H54 (cell line): ENCODE measurements at places on chromosomes 6 and 20.
A peak's percentile ranks its signal among the peaks of the same experiment; 100 is the strongest.

GRCh38 chr6:109867970-109868358 lies 110.1 kb upstream of the GPR6 start:
- DNase-seq: no peak

GRCh38 chr6:26533532-26533931 lies 4.6 kb upstream of the HMGN4 start:
- no peak for DNase-seq

GRCh38 chr6:87436435-87436834 lies 28.7 kb downstream of the CFAP206 start:
- peak; percentile 25 for DNase-seq

DNA sequence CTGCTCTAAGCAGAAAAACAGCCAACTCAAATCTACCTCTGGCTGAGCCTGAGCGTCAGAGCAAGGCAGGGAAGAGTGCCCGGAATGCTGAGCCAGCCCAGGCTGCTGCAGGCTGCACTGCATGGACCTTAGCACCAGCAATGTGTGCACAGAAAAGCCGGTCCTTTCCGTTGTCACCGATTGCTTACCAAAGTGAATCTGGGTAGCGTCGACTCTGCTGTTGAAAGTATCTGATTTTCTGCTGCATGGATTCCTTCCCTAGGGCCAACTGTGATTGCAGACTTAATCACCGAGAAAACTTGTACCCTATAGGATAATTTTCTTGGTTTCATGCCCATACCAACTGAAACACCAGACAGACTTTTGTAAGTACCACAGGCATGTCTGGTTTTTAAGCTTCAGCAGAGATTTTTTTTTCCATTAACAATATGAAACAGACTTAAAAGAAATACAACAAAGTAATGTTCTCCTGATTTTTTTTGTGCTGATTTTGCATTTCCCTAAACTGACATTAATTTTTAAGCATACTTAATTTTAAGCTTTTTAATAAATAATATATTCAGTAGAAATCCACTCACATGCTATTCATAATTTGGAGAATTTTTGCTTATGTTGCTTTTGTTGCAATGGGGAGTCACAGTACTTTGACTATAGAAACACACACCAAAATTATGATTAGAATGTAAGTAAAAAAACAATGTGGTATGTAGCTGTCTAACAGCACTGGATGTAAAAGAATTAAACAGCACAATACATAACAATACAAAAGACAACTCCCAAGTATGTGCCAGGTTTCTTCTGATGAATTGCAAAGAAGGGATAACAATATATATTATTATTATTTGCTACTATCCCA lies 218.0 kb downstream of the THBS2 start:
- no peak for DNase-seq

DNA sequence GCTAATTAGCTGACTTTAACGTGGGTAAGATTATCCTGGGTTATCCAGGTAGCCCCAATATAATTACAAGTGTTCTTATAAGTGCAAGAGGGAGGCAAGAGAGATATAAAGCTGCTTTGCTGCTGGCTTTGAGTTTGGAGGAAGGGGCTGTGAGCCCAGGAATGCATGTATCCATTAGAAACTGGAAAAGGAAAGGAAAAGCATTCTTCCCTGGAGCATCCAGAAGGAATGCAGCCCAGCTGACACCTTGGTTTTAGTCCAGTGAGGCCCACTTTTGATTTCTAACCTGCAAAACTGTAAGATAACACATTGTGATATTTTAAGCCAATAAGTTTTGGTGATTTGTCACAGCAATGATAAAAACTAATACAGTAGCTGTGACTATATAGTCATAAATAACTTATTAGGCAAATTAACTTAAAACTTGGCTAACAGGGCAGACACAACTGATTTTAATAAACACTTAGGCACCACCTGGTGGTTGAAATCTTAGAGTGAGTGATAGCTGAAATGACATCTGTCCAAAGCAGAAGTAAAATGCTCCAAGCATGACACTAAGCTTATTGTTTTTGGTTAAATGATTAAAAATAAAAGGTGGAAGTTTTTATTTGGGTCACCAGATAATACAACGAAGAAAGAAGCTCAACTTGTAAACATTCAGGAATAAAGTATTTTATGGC lies 35.6 kb downstream of the ADGRF4 start:
- no peak for DNase-seq

DNA sequence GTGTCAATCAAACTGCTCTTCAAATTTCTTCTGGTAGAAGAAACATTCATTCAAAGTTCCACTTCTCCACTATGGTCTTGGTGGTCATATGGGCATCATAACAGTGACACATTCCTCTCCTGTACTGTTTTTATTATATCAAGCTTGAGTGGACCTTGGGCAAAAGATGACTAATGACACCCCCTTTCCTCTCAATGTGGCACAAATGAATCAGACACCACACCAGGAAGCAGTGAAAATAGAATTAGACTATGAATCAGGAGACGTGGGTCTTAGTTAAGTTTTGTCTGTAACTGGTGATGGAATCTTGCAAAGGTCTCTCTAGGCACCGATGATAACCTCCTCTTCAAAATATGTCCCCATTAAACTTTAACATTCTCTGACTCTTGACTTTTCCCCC lies 9.0 kb upstream of the NRSN1 start:
- DNase-seq: no peak

DNA sequence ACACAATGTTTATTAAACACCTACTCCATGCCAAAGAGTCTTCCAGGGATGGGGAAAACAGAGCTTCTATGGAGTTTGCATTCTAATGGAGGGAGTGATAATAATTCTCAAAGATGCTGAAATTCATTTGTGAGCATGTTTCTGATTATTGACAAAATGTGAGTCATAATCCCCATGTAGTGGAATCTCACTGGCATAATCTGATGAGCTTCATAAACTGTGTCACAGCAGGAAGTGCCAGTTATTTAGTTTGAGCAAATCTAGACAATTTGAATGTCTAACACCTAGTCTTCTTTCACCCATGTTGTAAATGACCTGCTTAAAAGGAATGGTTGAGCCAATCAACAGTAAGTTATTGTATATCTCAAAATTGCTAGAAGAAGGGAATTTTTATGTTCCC lies 95.1 kb downstream of the KCNQ5 start:
- DNase-seq: no peak

GRCh38 chr6:139742671-139743070 lies 368.2 kb upstream of the CITED2 start:
- DNase-seq: no peak

DNA sequence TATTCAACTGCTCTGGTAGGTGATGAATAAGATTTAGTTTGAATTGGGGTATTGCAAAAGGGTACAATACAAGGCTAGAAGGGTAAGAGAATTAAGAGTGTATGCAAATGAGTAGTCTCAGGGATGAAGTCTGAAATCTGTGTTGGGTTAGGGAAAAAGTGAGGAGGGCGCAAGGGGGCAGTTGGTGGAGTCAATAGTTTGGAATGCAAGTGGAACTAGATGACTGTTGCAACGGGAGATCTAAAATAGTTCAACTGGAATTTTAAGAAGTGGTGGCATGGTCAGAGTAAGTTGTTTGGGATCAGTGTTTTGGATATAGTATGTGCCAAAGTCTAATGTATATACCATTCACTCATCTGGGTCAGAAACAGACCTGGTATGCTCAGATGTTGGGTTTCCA lies 329.6 kb downstream of the GJA1 start:
- DNase-seq: no peak

DNA sequence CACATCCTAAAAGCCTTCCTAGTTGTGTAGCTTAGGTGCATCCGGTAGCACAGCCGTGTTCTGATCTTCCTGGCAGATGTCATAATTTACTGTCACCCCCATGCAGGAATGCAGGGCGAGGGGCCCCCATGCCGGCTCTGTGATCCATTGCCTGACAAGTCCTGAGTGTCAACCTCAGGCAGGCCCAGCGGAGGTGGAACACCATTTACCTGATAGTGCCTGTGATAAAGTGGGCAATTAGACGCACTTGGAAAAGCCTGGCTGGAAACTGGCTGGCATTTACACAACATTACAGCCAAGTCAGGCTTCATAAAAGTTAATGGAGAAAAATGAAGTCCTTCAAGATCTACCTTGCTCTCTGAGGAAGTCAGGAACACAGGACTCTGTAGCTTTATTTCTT lies 521.4 kb upstream of the JAG1 start:
- DNase-seq: no peak

DNA sequence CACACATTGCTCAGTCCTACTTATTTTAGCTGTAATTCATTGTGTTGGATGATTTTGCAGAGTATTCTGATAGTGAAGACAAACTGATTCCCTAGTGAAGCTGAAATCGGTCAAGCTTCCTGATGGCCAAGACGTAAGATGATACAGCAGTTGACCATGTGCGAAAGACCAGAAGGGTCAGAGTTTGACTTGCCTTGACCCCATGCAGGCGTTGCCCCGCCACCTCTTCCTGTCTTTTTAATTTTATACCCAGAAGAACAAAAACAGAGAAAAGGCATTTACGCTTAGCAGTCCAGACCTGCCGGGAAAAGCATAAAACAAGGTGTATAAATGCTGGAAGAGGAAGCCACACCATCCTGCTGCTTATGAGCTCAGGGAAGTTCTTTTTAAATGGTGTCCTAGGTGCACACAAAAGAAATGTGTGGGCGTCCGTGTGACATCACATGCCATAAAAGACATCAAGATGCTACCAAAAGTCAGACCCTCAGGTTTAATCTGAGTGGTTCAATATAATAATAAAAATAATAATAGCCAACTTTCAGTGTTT lies 32.2 kb downstream of the TSHZ2 start:
- no peak for DNase-seq

GRCh38 chr20:25484224-25484846 lies 76.9 kb downstream of the GINS1 start:
- DNase-seq: no peak

GRCh38 chr6:168127384-168127868 lies 48.4 kb upstream of the FRMD1 start:
- no peak for DNase-seq

DNA sequence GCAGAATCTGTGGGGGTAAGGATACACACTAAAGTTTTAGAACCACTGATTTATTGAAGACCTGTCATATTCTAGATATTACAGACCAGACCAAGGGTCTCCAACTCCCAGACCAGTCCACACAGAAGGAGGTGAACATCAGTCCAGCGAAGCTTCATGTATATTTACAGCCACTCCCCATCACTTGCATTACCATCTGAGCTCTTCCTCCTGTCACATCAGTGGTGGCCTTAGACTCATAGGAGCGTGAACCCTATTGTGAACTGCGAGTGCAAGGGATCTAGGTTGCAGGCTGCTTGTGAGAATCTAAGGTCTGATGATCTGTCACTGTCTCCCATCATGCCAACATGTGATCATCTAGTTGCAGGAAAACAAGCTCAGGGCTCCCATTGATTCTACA lies 5.0 kb upstream of the BCLAF1 start:
- no peak for DNase-seq

DNA sequence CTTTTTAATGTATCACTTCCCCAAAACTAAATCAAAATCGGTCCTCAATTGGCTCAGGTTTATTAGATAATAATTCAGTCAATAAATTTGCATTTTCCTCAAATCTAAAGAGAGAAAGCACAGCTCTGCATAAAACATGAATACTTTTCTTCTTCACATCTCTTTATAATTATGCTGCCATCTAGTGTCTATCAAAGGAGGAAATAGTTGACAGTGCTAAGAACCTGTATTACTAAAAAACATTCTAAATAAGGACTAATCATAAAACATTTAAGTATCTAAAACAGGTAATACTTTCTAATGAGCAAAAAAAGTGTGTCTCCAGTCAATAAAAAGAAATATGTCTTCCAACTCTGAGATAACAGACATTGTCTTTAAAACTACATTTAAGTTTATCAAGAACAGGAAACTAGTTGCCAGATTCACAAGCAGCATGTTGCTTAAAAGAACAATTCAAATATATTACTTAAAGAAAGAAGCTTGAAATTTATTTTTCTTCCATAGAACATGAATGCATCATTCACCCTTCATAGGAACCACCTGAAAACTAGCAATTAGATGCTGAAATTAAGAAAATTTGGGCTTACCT lies 56.5 kb upstream of the DST start:
- DNase-seq: no peak

- DNase-seq: peak; percentile 9
Observed at GRCh38 chr6:81950877-81951276, 198.4 kb upstream of the TENT5A start.

DNA sequence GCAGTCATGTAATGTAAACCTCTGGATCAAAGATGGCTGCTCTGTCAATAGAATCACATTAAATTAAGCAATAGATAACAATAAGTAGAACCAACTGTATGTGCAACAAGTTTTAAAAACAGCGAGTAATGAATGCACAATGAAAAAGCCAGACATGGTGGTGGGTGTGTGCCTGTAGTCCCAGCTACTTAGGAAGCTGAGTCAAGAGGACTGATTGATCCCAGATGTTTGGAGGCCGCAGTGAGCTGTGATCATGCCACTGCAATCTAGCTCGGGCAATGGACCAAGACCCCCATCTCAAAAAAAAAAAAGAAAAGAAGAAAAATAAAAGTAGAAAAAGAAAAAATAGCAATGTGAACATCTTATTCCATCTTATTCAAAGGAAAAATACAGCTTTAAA lies 558.7 kb upstream of the MMS22L start:
- DNase-seq: no peak

DNA sequence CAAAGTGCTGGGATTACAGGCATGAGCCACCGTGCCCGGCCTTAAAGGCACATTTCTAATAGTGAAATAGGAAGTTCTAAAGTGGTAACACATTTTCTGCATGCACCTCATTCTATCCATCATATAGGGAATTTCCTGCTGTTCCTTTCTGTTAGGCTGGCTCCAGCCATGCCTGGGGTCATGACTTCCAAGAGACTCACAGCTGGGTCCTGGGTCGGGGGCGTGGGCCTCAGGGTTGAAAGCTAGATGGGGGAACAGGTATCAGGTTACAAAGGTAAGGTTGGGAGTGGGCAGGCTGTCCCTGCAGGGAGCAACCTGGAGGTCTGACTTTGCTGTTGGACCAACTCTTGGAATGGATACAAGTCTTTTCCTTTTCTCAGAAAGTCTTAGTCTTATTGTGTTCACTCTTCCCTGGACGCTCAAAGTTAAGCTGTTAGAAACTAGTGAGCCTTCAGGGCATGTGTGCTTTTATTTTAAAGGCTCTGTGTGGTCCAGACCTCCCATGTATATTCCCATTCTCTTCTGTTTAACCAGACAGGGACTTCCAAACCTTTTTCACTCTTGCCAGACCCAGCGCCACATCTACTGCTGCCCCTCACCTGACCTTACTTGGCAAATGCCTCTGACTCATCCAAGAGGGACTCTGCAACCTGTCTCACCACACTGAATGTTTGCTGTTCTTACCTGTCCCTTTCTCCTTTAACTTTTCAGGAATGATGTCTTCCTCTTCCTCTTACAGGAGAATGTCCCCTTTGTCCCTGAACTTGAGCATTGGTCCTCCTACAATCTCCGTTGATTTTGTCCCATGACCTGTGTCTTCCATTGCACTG lies 64.4 kb downstream of the TMEM170B start:
- DNase-seq: no peak

GRCh38 chr6:169789146-169789943 lies 37.9 kb downstream of the ERMARD start:
- DNase-seq: no peak

- DNase-seq: no peak
Observed at GRCh38 chr6:100470422-100471120, 5.8 kb upstream of the SIM1 start.

- no peak for DNase-seq
Observed at GRCh38 chr6:139030228-139030963, 1.9 kb downstream of the ABRACL start.
